Esophagus squamous epithelium (tissue), 5 donors: ENCODE measurements at places on chromosomes 1 and 21. TPM values are rescaled to one million over a fixed set of nuclear protein-coding genes. Genes with fewer than 3 reads are reported as not detected.

The OR2L2 gene
- not detected for total RNA-seq

The MLLT11 gene
- total RNA-seq: 1.1 TPM

The SELENOF gene
- 119 TPM for total RNA-seq

The TMIGD3 gene
- total RNA-seq: 3.2 TPM

The BGLAP gene
- total RNA-seq: not detected

The PTPN22 gene
- total RNA-seq: 2.6 TPM

The FCRL4 gene
- not detected for total RNA-seq
